ENCODE measurements at places on chromosomes 2 and 18. TPM values are rescaled to one million over a fixed set of nuclear protein-coding genes. Genes with fewer than 3 reads are reported as not detected.

The ASPRV1 gene
- 5.6 TPM for total RNA-seq

The CXCR1 gene
- total RNA-seq: 4.9 TPM

The ADCY3 gene
- total RNA-seq: 306 TPM

The MC2R gene
- total RNA-seq: not detected

The RGPD4 gene
- total RNA-seq: 0.40 TPM

The LONRF2 gene
- 11.4 TPM for total RNA-seq

The C18orf54 gene
- 5.9 TPM for total RNA-seq

The DNAH6 gene
- total RNA-seq: 2.0 TPM

The UPP2 gene
- not detected for total RNA-seq

The FAM237A gene
- total RNA-seq: not detected

The UGT1A10 gene
- not detected for total RNA-seq

The AMER3 gene
- not detected for total RNA-seq

The XDH gene
- total RNA-seq: 0.22 TPM

The GAREM2 gene
- 6.8 TPM for total RNA-seq

The NGEF gene
- 17.5 TPM for total RNA-seq

The DAW1 gene
- total RNA-seq: not detected

The DNAJC27 gene
- total RNA-seq: 23.0 TPM

The ADAM23 gene
- 9.4 TPM for total RNA-seq

The SLC9A4 gene
- total RNA-seq: not detected

The BOLA3 gene
- total RNA-seq: 13.0 TPM

The SP5 gene
- 2.4 TPM for total RNA-seq

The MMADHC gene
- total RNA-seq: 53.5 TPM

The SLC25A12 gene
- total RNA-seq: 23.2 TPM

The CROCC2 gene
- total RNA-seq: 0.18 TPM

The PARD6G gene
- total RNA-seq: 11.2 TPM

The PSMA8 gene
- not detected for total RNA-seq

The ZNF532 gene
- 167 TPM for total RNA-seq

The STPG4 gene
- 0.89 TPM for total RNA-seq

The SLC23A3 gene
- total RNA-seq: 3.3 TPM

The CCDC74B gene
- total RNA-seq: 7.5 TPM

The DCDC2C gene
- total RNA-seq: 4.6 TPM

The C18orf32 gene
- total RNA-seq: 54.6 TPM
